H1 (cell line): ENCODE measurements at places on chromosomes 2 and 18.

DNA sequence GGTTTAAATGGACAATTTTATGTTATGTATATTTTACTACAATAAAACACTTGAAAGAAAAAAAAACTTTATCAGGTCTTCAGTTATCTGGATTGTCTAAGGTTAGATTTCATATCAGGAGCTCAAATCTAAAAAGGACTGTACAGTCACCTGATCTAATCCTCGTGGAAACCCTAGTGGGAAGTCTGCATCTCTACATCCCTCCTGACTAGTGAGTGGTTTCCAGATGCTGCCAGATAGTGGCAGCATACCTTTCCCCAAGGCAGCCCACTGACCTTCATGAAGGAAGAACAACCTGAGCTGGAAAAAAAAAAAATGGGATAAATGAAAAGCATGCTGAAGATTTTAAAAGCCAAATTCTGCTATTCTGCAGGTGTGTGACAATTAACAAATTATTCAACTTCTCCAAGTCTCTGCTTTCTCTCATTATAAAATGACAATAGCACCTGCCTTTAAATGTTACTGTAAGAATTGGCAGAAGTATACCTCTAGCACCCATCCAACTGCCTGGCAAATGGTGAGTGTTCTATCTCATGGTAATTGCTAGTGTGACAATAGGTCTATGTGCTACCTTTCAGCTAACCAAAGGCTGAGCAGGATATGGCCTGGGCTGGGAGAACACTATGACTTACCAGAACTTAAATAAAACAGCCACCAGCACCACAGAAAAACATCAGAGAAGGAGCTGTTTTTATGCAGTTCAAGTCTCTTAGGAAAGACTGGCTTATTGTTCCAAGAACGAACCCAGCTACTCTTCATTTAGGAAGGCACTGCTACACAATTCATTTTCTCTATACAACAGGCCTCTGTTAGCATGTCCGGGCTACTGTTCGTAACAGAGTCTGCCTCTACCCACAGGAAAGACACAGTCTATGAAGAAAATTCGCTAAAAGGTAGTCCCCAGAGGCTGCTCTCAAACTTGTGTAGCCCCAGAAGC is 8.6 kb downstream of the CLASP1 start:
- DNase-seq = no peak

GRCh38 chr2:74414881-74415761 is 6.3 kb downstream of the C2orf81 start:
- no peak for DNase-seq

- DNase-seq = no peak
Measured at GRCh38 chr2:126753501-126754212, 97.7 kb downstream of the GYPC start.

- DNase-seq = no peak
Measured at GRCh38 chr2:175606010-175606841, 395.8 kb downstream of the LNPK start.

DNA sequence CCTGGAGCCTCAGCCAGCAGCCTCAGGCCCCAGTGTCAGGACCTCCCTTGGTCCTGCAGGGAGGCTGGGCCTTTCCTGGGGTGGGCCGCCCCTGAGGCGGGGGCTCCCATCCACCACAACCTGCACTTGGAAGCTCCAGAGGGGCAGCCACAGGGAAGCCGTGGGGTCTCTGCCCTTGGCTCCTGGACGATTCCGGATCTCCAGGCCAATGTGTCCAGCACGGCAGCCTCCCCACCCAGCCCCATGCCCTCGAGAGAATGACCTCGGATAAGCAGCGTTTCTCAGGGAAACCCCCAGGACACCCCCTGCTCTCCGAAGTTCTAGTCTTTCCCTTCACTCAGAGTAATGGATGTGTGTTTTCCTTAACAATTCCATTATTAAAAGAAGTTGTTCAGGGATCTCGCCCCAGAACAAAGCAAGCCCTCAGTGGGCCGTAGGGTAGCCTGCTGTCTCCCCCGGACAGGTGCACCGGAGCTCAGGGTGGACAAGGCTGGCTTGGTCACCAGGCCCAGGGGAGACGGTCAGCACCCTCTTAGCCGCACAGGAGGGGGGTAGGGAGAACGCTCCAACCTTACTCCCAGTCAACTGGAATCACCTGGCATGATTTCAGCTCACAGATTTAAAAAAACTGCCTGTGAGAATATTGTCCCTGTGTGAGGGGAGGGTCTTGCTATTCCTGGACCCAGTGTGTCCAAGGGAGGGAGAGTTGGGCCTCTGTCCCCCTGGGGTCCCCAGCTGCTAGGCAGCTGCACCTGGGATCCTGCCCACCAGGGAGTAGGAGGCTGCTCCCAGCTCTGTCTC is 72.2 kb upstream of the OTOS start:
- DNase-seq = no peak

GRCh38 chr2:217314021-217314460 is 454.2 kb upstream of the TNP1 start:
- no peak for DNase-seq

DNA sequence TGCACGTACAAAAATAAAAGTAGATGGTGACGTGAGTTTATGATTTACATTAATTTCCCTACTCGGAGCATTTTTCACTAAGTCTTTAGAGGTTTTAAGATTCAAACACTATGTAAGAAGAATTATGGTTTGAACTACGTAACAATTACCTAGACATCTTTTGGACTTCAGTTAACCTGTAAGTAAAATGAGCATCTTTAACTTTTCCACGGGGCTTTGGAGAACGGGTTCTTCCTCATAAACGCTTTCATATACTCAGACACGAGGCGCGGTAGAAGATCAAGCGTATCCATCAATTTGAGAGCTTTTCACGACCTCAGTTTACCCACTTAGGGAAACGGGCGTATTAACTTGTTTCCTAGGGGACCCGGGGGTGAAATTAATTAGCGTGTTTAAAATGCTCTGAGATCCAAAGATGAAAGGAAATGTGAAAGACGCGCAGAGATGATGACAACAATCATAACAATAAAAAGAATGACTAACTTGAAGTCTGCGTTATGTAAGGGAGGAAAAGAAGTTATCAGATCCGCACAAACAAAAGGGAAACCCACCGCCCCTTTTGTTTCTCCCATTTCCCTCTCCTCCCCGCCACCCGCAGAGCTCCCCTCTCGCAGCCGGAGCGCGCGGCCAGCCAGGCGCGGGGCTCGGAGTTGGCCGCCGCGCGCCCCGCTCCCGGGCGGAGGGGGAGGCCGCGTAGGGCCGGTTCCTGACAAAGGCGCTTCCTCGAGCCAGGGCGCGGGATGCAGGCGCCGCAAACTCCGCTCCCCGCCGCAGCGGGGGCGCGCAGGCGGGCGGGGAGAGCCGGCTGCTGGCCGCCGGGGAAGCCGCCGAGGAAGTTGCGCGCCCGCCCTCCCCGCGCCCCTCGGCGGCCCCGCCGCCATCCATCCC is 807 bp downstream of the PELI1 start:
- DNase-seq = no peak

DNA sequence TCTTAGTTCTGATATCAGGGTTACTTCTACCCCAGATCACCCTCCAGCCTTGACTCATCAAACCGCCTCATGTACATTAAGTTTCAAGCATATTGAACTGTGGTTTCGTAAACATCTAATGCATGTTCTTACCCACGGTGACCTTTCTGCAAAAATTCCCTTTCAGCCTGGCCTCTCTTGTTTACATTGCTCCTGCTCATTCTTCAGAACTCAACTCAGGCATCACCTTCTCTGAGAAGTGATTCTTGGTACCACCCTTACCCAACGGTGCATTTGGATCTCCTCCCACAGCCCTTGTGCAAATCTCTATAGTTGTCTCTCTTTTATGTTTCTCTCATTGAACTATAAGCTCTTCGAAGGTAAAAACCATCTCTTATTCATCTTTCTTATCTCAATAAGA is 503.1 kb upstream of the PKDCC start:
- DNase-seq = no peak

DNA sequence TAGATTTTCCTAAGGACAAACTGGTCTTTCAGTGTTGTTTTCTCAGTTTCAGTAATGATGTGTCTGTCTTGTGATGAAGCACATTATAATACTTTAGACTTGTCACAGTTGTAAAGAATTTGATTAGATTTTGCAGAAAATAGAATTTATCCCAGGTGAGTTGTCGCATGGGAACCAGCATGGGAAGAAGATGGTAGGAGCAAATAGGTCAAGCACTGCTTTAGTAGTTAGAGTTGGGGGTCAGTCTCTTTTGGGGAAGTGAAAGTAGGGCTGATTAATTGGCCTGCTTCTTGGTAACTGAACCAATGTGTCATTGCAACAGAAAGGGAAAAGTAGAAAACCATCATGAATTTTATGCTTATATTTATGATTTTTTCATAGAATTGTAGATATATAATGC is 153.2 kb upstream of the MYO3B start:
- no peak for DNase-seq

DNA sequence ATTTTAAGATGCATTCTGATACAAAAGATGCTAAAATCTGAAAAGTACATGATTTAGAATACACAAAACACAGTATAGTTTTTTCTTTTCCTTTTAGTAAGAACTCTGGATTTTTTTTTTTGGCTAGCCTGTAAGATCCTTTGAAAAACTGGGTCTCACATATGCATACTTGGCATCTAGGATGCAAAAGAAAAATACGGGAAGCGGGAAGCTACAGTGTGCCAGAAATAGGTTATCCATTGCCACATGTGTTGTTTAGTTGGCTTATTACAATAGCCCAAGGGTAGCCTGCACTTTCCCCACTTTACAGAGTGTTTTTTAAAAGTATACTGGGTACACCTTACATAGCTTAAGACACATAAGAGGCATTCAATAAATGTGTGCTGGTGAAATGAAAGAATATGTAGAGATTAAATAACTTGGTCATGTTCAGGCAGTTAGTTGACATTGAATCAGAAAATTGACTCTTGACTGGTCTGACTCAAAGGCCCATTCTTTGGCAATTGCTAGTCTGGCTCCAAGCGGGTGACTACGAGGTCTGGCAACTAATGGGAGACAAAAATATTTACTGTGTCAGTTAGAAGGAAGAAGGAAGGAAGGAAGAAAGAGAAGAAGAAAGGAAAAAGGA is 286.8 kb upstream of the TRIB2 start:
- no peak for DNase-seq

GRCh38 chr18:864872-865273 is 39.8 kb upstream of the ADCYAP1 start:
- peak; percentile 60 for DNase-seq

- no peak for DNase-seq
Measured at GRCh38 chr18:49778826-49779465, 34.4 kb downstream of the ACAA2 start.

DNA sequence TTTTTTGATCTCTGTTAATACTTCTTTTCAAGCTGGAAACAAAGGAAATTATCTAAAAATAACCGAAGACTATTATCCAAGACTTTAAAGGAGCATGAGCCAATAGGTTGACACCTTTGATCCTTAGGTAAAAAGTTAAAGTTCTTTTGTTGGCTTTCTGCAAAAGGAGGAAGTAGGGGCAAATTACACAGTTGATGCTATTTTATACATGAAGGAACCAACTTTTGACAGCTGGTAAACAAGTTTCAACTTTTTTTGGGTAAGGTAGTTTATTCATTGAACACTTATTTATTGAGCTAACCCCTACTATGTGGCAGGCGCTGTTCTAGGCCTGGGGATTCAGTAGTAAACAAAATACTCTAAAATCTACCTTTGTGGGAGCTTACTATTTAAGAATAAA is 66.6 kb upstream of the ZEB2 start:
- DNase-seq = no peak
